Activated T-cell treated with anti-CD3 and anti-CD28 coated beads, Interleukin-2, amount 50 U/mL, for 4 hours (primary cell): ENCODE measurements at places on chromosomes 7 and 10.

GRCh38 chr10:93458821-93459257 lies 23.3 kb downstream of the MYOF start:
- DNase-seq = no peak

DNA sequence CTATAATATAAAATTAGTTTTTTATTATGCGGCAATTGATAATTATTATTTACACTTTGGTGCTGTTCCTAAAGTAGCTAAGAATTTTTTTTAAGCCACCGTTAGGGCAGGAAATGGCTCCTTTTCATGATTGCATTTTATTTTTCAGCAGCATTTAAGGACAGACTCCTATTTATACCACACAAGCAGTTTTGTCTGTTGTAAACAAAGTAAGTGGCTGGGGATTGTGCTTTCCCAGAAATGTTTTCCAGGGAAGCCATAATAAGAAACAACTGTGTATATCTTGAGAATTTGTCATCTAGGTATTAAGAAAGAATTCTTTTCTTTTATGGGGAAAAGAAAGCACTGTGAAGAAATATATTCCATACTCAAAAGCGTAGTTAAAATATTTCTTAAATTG lies 232.0 kb downstream of the VTI1A start:
- no peak for DNase-seq

DNA sequence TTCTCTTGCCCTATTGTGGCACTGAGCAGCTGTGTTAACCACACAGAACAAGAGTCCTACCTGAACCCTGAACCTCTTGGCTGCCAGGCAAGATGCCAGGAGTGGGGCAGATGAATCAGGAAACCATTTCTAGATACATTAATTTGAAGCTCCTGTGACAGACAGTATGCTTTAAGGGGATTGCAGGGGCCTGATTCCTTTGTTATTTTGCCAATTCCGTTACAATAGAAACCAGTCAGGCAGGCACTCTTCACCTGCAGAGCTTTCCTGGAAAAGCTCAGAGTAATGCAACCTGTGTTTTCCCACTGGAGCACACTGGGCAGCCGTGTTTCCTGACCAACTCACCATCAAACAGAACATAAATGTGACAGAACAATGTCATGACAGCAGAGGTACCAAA lies 233.1 kb downstream of the BMPER start:
- no peak for DNase-seq

GRCh38 chr7:75696263-75697037 lies 42.3 kb downstream of the HIP1 start:
- no peak for DNase-seq

DNA sequence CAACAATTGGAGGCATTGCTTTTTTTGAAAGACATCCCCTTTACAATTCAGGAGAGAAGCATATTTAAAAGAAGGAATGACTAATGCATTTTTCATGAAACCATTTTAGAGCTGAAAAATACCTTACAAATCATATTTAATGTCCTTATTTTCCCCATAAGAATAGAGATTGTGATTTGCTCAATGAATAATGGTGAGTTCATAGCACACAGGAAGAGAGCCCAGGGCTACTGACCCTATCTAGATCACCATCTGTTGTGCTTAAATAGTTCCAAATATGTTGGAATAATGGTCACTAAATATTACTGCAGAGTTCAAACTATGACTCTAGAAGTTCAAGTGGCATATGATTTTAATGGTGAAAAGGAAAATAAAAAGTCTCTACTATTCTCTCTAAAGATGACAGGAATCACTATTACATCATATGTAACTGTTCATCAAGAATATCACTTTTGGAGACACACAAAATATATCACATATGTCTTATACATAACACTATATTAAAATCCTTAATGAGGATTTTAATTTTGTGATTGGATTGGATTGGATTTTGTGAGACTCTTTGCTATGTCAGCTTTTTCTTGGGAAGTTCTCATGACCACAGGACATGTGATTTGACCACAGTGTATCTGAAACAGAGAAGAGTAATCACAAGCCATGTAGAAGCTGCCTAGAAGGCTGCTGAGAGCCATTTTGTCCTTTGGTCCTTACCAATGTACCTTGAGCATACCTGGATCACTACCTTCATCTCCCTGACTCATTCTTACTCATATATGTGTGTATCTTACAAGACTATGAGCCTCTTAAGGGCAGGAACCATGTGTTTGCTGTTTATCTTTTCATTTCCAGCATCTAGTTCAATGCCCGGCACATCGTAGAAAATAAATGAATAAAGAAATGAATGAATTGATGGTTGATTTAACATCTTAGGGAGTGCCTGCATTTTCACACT lies 26.4 kb downstream of the SLC16A9 start:
- DNase-seq = no peak

DNA sequence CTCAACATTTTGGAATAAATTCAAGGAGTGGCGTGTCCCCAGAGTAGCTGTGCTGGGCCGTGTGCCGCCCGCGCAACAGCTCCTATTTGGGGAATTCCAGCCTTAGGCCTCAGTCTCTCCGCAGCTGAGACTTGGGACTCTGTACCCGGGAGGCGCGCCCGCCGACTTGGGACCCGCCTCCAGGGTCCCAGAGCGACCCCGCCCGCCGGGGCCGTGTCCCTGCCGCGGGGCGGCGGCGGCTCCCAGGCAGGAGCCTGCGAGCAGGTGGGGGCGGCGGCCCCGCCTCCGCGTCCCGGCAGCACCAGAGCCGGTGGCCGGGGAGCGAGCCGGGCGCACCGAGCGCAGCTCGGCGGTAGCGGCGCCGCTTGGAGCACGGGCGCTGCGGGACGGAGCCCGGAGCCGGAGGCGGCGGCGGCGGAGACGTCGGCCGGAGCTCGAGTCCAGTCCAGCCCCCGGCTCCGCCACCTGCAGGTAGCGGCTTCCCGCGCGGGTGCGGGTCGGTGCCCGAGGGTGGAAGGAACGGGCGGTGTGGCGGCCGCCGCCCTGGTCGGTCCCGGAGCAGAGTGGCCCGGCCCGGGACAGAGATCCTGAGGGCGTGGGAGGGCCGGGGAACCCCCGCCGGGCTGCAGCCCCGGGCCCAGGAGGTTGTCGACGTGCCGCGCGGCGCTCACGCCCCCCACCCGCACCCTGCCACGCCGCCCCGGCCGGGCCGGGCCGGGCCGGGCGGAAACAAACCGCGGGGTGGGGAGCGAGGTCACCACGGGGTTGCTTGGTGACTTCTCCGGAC lies at the start of gene WIPF3:
Gene WIPF3, plus strand, starts transcription at position 301 of the 787 bp plus-strand sequence. CDS start 28,217 bp downstream, outside the sequence.
- DNase-seq = no peak

DNA sequence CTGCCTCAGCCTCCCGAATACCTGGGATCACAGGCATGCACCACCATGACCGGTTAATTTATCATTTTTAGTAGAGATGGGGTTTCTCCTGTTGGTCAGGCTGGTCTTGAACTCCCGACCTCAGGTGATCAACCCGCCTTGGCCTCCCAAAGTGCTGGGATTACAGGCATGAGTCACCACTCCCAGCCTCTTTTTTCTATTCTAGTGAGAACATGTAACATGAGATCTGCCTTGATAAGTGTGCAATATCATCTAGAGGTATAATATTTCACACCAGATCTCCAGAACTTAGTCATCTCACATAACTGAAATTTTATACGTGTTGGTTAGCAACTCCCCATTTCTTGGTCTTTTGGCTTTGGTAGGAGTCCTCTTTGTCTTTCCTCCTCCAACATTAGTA lies 656.9 kb downstream of the CNTNAP2 start:
- DNase-seq = no peak

GRCh38 chr7:39659356-39660013 lies 36.1 kb downstream of the RALA start:
- DNase-seq = no peak

- no peak for DNase-seq
Measured at GRCh38 chr7:68414631-68415425, 1183.4 kb upstream of the AUTS2 start.

- peak; percentile 60 for DNase-seq
Measured at GRCh38 chr10:61904733-61905725, 3.5 kb downstream of the ARID5B start.

DNA sequence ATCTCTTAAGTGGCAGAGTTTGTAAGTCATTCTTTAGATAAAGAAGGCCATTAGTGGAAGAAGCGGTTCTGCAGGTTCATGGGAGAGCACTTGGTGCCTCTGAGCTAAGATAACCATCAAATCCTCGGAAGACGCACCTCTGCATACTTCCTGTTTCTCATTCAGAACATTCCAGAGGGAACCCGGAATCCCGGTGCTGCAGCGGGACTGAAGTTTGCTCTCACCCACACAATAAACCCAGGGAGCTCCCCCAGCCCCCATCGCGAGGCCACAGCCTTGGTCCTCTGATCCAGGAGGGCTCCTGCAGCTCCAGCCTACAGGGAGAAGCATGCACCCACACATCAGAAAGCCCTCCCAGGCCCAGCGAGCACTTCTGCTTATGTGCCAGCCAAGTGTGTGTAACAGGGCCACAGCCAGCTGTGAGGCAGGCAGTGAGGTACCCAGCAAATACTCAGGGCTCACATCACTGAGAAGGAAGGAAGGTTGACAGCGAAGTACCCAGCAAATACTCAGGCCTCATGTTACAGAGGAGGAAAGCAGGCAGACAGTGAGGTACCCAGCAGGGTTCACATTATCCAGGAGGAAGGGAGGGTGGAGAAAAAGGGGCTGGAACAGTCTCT lies 142.4 kb downstream of the DIP2C start:
- DNase-seq = no peak
